NCI-H187 (cell line): ENCODE measurements at places on chromosomes 7 and 10.

GRCh38 chr7:46421441-46422230 is 500.6 kb upstream of the IGFBP3 start:
- no peak for DNase-seq

- no peak for DNase-seq
Measured at GRCh38 chr7:78510580-78511188, 712.1 kb downstream of the PHTF2 start.

DNA sequence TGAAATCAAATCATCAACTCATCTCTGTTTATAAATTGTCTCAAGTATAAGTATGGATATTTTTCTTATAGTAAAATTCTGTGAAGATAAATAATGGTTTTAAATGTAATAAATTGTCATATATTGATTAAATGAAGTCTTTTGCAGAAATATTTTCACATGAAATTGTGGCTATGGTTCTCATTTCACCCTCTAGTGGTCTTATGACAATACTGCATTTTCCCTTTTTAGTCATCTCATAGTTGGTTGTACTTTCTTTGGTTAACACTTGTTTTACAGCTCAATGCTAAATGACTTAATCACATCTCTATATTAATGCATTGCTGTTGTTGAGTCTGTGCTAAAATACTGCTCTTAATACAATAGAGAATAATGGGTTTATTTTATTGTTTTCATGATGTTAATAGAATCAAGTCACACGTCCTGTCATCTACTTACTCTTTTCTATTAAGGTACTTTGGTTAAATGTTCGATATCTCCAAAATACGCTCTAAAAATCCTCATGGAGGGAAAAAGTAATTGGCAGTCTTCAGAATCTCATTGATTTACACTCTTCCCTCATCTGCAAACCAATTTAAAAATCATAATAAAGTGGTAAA is 38.0 kb upstream of the CACNA2D1 start:
- no peak for DNase-seq

GRCh38 chr7:77714195-77714594 is 17.9 kb downstream of the RSBN1L start:
- DNase-seq = no peak
